Stimulated activated CD4-positive, alpha-beta T cell treated with anti-CD3 and anti-CD28 coated beads, Interleukin-12 subunit alpha, Interleukin-12 subunit beta, amount 100 ng/mL, for 4 hours (primary cell): ENCODE measurements at places on chromosomes 16 and 17.

- DNase-seq, result no peak
Measured at GRCh38 chr17:63285551-63285950, 160.6 kb downstream of the CYB561 start.

DNA sequence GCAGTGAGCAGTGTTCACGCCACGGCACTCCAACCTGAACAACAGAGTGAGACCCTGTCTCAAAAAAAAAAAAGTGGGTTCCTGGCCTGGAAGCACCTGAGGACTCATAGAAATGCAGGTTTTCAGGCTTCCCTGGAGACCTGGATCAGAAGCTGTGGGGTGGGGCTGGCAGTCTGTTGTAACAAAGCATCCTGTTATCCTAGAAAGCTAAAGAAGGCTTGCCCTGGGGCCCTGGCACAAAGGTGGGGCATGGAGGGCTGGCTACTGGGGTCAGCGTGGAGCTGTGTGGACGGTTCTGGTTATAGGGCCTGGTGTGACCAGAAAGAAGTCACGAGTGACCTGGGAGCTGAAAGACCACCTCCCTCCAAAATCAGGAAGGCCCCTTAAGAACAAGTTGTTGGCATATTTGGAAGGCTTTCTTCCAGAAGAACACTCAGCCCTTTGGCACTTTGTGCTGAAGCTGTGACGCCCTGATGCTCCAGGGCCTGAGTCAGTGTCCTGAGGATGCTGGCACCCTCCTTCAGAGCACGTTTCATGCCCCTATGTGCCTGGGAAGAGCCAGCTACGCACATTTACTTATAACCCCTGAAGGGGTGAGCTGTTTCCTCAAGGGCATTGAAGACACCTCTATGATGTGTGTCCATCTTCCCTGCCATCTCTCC is 6.2 kb downstream of the CRISPLD2 start:
- no peak for DNase-seq

DNA sequence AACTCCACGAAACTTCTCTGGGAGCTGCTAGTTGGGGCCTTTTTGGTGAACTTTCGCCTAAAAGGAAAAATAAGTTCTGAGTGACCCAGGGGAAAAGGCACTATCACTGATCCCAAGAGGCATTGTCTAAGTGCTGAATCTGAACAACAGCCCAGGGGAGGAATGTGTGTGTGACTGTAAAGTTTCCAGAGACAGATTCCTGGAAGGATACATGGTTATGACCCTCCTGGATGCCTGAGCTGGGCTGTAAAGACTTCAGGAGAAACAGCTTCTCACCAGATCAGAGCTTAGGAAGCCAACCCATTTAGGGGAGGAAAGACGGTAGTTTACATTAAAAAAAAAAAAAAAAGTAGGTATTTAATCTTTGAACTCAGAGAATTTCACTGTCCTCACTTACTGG is 20.2 kb downstream of the HIGD1B start:
- DNase-seq, result no peak

DNA sequence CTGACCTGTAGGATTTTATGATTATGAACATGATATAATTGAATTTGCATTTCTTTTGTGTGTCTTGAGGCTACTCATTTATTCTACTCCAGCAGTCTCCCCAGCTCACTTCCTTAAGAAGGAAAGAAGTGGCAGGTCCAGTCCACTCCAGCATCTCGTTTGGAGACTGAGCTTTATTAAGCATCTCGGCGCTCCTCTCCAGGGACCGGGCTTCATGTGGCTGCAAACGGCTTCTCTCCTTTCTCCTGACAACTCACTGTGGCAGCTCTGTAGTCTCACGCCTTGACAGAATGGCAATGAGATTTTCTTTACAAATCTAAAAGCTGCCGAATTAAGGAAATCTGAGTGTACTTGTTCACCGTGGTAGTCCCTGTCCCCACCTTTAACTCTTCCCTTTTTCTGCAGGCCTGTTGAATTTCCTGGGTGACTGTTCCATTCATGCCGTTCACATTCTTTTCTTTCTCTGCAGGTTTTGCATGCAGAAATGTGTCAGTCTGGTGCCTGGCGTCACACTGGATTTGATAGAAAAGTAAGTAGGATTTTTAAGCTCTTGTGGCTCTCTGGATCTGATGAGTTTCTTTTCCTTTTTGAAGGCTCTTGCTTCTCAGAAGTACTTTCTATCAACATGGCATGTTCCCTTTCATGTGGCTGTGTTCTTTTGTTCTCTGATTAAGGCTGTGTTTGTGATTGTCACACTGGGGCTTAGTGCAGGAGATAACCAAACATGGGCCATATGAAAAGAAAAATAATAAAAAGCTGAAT is 200.5 kb upstream of the CHMP6 start:
- DNase-seq, result no peak

GRCh38 chr16:67372664-67373063 is 20.6 kb downstream of the TPPP3 start:
- no peak for DNase-seq

DNA sequence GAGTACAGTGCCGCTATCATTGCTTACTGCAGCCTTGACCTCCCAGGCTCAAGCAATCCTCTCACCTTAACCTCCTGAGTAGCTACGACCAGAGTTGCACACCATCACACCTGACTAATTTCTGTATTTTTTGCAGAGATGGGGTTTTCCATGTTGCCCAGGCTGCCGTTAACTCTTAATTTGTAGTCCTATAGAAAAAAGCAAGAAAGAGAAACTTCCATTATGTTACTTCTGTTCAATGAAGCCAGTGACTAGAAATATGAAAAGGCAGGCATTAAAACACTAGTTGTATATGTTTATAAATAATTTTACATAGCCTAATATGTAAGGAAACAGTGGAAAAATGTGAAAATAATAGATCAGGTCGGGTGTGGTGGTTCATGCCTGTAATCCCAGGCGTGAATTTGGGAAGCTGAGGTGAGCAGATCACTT is 9.7 kb downstream of the RAD51C start:
- DNase-seq, result no peak

DNA sequence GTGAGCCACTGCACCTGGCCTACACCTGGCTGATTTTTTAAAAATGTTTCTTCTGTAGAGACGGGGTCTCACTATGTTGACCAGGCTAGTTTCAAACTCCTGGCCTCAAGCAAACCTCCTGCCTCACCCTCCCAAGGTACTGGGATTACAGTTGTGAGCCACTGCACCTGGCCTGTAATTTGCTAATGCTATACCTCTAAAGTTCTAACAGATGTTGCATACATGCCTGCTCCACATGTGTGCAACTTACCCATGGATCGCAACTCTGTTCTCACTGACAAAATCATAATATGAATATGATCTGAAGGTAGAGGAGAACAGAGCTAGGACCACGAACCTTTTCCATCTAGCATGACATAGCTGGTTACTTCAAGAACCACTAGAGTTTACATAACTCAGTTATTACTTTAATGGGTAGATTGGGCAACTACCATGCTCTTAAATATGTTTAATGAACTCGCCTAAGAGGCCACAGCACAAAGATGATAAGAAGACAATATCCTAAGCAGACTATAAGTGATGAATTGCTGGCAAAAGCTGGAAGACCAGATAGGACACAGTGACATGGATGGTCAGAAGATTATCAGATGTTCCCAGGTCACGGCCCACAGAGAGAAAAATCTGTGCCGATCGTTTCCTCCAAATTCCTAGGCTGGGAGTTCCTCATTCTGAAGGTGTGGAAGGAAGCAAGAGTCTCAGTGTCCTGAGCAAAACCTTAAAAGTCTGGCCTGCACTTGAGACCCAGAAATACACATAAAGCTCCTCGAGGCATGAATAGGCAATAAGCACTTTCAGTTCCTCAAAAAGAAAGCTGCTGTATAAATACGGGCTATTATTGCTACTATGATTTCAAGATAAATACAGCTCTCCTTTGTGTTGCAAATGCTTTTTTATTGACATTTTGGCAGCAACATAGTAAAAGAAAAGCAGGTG is 53.6 kb upstream of the ICAM2 start:
- DNase-seq, result no peak

GRCh38 chr17:28975646-28976045 is 24.3 kb upstream of the PHF12 start:
- DNase-seq, result no peak

GRCh38 chr16:81838794-81839193 is 59.7 kb downstream of the PLCG2 start:
- no peak for DNase-seq

DNA sequence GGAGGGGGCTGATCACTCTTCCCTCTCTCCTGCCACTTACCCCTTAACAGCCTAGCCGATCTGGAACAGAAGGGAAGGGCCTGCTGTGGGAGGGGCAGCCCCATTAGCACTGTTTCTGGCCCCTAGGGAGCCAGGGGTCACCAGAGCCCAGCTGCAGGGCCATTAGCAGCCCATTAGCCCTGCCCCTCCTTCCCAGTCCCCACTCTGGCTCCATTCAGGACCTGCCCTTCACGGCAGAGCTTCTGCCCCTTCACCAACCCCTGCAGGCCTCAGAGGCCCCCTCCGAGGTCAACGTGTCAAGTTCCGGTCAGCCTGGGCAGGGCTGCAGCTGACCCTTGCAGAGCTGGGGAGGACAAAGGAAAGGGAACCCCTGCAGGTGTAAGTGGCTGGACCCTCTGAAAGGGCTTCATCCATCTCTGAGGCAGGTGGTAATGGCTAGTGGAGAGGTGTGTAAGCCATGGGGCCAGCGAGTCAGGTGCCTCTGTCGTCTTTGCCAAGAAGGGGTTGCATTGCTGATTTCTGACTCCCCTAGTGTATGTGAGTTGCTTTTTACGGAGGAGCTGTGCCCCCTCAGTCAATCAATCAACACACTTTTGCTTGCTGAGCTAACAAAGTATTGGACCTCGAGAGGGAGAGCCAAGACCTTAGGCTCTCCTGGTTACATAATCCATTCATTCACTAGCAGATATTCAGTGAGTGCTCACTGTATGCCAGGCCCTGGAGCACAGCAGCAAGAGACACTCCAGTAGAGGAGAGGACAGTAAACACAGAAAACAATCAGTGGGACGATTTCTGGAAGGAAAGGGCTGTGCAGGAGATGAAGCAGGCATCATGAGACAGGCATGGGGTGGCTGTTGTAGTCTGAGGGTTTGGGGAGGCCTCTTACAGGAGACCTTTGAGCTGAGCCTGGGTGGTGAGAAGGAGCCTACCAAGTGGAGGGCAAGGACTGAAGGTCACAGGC is 18.2 kb upstream of the KCNJ12 start:
- DNase-seq, result no peak

GRCh38 chr17:6476810-6477179 is 32.5 kb downstream of the PIMREG start:
- no peak for DNase-seq

- DNase-seq, result no peak
Measured at GRCh38 chr17:6695565-6695964, 17.6 kb downstream of the SLC13A5 start.

- no peak for DNase-seq
Measured at GRCh38 chr16:89748921-89749320, 27.6 kb downstream of the ZNF276 start.

- DNase-seq, result no peak
Measured at GRCh38 chr17:37174205-37174604, 201.6 kb upstream of the C17orf78 start.

GRCh38 chr17:44352828-44353671 is 7.9 kb downstream of the GRN start:
- DNase-seq, result no peak

DNA sequence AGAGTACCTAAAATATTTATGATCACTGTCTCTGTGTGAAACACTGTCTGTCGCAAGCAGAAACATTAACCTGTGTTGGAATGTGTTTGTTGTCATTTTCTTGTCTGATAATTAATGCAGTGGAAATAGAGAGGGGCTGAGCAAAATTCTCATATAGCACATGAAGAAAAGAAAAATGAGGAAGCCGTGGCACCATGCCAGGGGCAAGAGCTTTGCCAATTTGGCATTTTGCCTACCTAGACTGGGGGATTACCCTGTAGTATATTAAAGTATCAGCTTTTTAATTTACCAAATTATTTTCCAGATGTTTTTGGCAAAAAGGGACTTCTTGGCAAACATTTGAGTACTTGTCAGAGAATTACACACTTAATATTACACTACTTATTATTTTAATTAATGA is 1326.6 kb upstream of the GOT2 start:
- DNase-seq, result no peak

DNA sequence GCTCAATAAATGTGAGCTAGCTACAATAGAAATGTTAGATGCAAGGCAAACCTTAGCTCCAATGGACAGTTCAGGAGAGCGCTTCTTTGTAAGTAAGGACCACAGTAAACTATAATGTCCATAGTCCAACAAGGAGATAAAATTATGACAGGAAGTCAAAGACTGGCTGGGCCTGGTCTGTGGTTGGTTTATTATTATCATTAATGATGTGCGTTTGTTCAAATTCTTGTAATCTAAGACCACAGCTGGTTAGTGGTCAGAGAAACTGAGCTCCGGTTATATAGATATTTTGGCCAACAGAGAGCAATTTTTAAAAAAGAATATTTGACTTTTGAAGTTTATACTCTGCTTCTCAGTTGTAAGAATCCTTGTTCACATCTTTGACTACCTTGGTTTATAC is 4.7 kb upstream of the CMTM2 start:
- no peak for DNase-seq

DNA sequence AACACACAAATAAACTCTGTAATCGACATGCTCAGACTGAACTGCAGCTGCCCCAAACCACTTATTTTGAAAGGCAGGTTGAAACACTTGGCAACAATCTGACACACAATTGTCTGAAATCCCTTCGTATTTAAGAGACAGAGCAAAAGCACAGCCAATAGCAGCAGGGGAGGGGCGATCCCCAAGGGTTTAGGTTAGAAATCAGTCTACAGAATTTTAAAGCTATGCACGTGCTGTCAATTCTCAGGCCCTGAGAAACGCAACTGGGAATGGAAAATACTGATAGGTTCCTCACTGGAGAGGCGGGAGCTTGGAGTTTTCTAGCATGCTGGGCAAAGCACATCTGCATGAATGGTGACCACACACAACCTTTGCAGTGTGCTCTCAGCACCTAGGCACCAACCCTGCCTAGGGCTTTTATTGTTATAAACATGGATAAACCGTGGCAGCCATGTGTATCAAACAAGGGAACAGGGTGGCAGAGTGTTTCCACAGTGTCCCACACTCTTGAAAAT is 168.0 kb downstream of the AATF start:
- no peak for DNase-seq

DNA sequence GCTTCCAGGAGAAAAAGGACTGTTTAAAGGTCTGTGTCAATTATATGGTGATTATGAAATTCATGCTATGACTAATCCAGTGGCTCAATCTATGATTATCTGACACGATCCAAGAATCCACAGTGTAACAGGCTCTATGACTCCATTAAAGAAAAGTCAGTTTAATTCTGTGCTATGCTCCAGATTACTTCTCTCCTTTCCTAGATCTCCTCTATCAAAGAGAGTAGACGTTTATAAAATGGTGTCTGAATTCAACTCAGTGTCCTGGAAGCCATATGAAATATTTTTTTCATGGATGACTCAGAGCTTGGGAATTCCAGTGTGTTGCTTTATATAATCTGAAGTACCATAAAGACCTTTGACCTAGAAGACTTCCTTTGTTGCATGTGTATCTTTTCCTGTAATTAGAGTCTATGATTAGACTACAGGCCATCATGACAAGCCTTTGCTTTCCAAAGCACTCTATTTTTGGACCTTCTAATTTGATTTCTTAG is 27.0 kb upstream of the NF1 start:
- DNase-seq, result no peak

GRCh38 chr16:30173054-30173453 is 10.3 kb upstream of the CORO1A start:
- DNase-seq, result no peak

GRCh38 chr17:1462164-1463112 is 6.4 kb upstream of the CRK start:
- no peak for DNase-seq
